ENCODE measurements at places on chromosomes 12 and 14.

GRCh38 chr14:56100556-56100955, 17.7 kb upstream of the PELI2 start:
- DNase-seq: no peak

DNA sequence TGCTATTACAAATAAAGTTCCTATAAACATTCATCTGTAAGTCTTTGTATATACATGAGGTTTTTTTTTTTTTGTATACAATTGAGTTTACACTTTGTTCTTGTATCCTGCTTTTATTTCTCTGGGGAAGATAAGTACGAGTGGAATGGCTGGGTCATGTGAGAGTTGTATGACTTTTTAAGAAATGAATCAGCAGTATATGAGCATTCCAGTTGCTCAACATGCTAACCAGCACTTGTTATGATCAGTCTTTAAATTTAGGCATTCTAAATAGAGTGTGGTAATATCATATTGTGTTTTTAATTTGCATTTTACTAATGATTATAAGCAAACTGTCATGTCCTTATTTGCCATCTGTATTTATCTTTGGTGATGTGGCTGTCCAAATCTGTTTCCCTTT, 44.7 kb upstream of the AMIGO2 start:
- no peak for DNase-seq

GRCh38 chr12:98385641-98386040, 129.7 kb upstream of the TMPO start:
- no peak for DNase-seq

DNA sequence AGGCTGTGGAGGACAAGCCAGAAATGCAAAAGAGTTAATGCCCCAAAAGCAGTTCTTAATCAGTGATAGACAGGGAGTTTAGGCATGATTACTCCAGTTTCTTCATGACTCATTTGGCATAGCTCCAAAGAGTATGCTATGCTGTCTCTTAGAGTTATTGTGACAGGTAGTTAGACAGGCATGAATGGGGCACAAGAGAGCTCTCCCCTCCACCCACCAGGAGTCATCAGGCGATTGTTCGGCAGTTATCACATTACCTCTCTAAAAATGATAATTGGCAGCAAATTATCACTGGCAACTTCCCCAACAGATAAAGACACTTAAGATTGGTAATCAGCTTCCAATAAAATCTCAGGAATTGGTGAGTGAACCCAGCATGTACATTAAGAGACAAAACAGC, 320.1 kb downstream of the DAD1 start:
- DNase-seq: no peak

DNA sequence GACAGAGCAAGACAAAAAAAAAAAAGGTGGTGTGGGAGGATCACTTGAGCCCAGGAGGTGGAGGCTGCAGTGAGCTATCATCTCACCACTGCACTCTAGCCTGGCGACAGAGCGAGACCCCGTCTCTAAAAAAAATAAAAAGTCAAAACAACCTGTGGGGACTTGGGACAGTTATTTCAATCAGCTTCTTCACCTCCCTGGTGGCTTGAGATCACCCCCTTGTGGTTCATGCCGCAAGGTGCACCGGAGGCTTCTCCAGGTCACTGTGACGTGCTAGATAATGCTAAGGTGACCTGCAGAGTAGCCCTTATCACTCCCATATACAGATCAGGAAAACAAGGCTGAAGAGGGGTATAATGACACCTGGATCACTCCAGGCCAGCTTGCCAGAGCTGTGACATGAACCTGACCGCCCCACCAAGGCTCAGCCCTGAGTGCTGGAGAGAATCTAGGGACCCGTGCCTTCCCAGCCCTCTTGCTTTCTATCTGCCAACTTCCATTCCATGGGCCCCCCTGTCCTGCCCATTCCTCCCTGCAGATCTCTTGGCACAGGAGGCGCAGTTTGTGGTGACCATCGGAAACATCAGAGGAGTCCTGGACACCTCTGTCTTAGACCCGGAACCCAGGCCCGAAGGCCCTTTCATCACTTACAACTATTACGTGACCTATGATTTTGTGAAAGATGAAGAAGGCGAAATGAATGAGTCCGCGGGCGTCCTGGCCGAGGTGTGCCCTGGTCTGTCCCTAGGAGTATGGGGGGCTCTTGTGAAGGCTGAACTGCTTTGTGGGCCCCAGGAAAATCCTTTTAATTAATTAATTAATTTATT, 8.1 kb downstream of the LRRC43 start:
- DNase-seq: no peak

- DNase-seq: no peak
Observed at GRCh38 chr14:49966304-49966809, 73.5 kb downstream of the ARF6 start.

DNA sequence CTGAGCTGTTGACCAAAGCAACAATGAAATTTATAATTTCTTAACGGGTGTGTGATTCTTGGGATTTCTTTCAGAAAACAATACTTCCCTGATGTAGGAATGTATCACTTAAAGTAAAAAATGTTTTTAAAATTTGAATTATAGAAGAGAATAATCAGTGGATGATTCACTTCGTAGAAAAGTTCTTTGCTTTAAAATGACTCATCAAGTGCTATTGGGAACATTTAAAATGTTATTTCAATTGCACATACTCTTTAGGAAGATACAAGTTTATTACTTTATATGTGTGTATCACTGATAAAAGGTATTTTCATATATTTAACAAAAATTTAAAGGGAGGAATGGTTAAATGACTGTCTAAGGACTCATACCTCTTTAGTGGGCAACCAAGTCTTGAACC, 155.3 kb downstream of the PDE3A start:
- no peak for DNase-seq

GRCh38 chr12:110010853-110011723, 11.9 kb downstream of the ANKRD13A start:
- DNase-seq: no peak

DNA sequence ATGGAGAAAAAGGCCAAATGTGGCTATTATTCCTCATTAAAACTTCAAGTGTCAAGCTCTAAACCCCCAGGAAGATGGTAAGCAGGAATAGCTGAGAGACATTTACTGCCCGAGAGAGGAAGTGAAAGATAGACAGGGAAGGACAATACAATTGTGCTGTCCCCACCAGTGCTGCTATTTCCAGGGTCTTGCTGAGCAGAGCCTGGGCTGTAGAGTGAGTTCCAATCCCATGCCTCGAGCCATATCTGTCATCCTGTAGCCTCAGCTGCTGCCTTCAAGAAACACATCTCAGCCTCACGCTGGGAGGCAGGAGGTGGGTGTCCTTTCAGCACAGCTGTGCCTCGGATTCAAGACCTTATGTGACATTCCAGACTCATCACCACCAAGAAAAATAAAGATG, 114.0 kb downstream of the RPAP3 start:
- DNase-seq: no peak

- DNase-seq: no peak
Observed at GRCh38 chr14:70785556-70785955, 23.8 kb downstream of the MAP3K9 start.

GRCh38 chr12:120468821-120469449, 613 bp downstream of the SRSF9 start:
- peak; percentile 41 for DNase-seq

GRCh38 chr14:35779368-35779767, 29.7 kb downstream of the RALGAPA1 start:
- no peak for DNase-seq

DNA sequence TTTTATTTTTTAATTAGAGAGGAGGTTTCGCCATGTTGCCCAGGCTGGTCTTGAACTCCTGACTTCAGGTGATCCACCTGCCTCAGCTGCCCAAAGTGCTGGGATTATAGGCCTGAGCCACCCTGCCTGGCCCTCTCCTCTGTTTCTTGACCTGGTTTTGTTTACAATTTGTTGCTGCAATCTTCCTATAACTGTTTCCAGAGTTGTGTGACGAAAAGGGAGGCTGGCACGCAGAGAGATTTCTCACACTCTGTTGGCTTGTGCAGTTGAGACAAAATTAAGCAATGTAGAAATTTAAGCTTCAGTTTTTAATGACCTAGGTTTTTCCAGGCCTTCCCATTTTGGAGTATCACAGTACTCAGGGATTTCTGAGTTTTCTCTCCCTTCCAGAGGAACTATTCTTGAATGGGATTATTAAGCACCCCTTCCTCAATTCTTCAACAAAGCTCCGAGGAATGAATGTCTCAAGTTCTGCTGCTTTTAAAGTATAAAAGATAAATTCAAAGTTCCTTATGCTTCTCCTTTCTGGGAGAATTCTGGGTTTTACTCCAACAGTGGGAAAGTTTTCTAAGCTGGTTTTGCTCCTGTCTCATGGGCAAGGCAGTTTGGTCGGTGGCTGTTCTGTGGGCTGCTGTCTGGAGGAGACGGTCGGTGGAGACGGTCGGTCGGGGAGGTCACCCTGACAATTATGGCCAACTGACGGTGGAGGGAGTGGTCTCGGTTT, 20.4 kb upstream of the FOS start:
- DNase-seq: no peak

- DNase-seq: no peak
Observed at GRCh38 chr12:49357103-49357678, 10.1 kb upstream of the SPATS2 start.

GRCh38 chr14:21921453-21921852, 247.8 kb upstream of the OR4E1 start:
- DNase-seq: no peak

DNA sequence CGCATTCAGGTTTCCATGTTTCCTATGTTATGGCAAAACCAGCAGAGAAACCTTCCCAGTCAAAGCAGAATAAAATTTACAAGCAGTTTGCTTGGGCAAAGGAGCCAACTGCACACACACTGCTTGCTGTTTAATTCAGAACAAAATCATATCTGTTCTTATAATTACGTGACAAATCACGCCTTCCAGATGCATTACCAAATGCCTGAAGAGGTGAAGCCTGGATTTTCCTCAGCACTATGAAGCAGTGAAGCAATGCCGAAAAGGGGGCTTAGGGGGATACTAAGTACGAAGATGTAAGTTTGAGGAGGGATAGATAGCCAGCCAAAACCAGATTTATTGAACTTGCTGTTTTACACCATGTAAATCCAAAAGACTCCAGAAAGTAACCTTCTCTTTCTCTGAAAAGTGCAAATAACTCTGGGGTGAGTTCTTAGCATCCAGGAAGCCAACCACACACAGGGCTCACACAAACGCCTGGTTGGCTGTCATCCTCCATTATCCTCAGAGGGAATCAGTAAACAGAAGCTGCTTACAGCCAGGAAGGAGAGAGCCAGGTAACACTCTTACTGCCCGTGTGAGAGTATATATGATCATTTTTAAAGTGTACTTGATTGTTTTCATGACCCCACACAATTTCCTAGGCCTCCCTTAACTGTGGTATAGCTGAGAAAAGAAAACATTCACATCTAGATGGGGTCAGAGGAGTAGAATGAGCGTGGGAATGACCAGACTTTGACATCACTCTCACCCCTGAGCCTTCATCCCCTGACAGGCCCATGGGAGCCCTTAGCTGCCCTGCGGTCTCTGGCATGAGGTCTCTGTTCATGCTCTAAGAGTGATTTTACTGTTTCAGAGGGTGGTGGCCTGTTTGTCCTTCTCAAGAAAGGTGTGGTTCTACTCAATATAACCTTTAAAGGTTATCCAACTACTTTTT, 442.5 kb downstream of the EGLN3 start:
- DNase-seq: no peak
